ENCODE measurements at places on chromosomes 1 and 21.

DNA sequence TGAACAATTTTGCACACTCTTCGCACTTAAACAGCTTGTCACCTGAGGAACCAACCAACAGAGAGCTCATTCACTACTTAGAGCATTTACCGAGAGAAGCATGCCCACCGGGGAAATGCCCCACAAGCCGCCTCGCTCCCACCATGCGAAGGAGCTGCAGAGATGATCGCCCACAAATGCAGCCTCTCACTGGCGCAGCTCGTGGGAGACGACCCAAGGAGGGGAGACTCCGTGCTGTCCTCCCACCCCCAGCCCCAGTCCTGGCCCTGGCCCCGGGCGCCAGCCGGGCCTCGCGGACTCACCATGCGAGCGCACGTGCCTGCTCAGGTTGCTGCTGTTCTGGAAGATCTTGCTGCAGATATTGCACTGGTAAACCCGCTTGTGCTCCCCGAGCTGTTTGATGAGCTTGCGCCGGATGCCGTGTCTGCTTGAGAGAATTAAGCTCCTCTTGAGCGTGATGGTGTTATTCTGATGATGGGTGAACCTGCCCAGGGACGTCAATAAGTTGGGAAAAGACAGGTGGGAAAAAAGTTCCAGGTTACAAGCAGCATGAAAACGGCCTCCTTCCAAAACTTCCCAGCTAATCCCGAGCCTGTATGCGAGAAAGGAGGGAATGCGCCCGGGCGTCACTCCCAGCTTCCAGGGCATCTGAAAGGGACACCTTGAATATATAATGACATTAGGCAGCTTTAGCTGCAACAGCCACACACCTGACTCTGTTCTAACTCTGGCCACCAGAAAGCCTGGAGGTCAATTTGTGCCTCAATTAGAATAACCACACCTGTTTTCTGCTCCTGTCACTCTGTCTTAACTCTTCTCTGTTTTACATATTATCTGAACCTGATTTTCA, 42.8 kb downstream of the PRDM15 start:
- DNase-seq, result no peak

DNA sequence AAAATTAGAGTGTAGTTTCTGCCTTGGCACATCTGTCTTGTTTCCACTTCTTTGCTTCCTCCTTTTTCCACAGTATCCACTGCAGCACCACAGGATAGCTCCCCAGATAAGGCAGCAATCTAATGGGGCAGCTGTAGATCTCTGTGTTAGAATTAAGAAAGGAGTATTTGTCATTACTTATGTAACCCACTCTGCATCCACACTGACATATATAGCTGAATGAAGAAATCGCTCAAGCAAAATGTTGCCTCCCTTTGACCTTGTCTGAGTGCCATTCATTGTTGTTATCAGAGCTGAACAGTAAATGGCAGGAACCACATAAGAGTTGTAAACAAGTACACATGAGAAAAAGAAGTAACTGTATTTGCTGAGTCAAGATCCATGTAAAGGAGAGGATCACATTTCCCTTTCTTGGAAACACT, 45.9 kb upstream of the DPH5 start:
- peak; percentile 4 for DNase-seq

DNA sequence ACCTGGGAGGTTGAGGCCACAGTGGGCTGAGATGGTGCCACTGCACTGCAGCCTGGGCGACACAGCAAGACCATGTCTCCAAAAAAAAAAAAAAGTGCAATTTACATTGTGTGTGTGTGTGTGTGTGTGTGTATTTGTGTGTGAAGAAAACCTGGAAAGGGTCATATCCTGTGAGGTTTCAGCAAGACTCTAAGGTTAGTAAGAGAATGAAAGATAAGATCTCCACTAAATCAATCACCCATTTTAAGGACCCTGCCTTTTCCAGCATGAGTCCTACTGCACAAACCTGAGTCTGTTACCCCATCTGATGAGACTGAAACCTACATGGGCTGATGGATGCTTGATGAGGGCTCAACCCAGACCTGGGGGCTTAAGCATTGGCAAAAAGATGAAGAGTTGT, 4.9 kb upstream of the C1orf74 start:
- no peak for DNase-seq

GRCh38 chr1:25780318-25781129, 19.5 kb upstream of the SELENON start:
- DNase-seq, result no peak

DNA sequence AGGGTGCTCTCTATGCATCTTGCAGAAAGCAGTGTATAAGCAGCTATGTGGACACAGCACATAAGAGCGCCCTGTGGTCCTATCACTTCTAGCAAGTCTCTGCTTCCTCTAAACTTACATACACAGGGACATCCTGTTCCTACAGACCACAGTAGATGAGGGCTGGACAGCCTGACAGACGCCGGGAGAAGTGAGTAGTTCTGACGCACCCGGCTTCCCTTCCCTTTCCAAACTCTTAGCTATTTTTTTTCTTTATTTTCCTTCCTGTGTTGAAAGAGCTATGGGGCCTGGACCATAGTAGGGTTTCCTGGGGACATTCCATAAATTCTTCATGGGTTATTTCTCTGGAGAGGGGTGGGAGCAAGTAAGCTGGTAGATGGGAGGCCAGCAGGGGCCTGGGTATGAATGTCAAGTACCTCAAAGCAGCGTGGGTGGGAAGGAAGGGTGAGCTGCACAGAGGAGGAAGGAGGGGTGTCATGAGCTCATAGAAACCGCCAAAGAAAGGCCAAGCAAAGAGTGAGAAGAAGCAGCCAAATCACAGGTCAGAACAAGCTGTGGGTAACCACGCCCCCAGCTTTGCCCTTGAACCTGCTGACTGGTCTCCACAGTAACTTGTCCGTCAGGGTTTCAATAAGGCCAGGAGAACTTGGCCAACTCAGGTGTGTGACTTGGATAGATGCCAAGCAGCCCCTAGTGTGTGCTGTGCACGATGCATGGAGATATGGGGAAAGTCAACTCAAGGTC, 36.6 kb downstream of the PLXNA2 start:
- peak; percentile 24 for DNase-seq

- DNase-seq, result no peak
Measured at GRCh38 chr1:226082959-226083301, 20.4 kb downstream of the H3-3A start.

GRCh38 chr1:2046174-2046917, 3.9 kb upstream of the PRKCZ start:
- DNase-seq, result peak; percentile 39

- no peak for DNase-seq
Measured at GRCh38 chr1:40777224-40777970, 6.2 kb upstream of the KCNQ4 start.
